ENCODE measurements at places on chromosomes 4 and X.

DNA sequence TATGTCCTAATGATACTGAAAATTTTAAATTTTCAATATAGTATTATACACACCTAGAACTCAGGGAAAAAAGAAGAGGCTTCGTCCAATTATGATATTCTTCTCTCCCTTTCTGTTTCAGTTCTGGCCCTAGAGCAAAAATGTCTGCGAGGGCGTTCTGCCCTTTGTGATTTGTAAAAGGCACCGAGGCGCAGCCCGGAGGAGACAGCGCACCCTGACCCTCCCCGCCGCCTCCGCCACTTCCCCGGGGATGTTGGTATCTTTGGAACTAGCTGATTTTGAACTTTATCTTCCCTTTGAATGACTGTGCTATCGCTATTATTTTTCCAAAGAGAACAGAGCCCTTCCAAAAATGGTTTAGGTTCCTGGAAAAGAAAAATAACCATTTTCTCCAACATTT, 173.2 kb upstream of the FAM9B start:
- DNase-seq, result no peak

DNA sequence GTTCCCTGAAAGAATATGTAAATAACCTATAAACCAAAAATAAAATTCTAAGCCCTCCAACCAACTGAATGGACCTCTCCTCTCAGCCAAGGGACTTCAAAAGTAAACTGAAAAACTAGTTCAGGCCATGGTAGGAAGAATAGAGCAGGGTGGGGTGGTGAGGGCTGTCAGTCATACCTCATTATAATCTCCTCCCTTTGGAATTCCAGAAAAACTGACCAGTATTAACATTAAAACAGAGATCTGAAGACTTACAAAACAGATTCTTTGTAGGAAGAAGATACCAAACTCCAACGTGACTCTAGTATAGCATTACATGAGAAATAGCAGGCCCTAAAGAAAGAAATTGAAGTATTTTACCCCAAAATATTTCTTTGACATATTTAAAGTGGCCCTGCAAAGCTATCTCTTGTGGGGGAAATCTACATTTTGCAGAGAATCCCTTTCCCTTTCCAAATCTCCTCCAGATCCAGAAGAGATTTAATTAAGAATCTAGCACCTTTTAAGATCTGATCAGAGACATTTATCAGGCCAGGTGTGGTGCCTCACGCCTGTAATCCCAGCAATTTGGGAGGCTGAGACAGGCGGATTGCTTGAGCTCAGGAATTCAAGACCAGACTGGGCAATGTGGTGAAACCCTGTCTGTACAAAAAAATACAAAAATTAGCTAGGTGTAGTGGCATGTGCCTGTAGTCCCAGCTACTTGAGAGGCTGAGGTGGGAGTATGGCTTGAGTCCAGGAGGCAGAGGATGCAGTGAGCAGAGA, 15.1 kb downstream of the TBC1D9 start:
- DNase-seq, result no peak

- no peak for DNase-seq
These were observed 13.2 kb upstream of the XIAP start for GRCh38 chrX:123846577-123847038.

GRCh38 chrX:46683048-46683447, 75.9 kb downstream of the SLC9A7 start:
- no peak for DNase-seq

DNA sequence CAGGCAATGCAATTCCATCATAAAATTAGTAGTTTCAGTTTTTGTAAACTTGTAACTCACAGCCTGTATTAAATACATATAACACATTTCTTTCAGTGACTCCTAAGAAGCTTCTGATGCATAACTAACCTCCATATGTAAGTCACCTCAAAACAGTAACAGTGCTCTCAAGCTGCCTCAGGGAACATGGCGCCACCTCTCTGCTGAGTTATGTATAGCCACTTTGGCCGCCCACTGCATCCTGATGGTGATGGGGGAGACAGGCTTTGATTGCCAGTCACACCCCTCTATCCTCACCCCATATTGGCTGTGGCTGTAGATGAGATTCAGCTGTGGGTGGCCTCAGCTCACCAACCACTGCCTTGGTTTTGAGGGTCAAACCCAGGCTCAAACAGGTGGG, 54.3 kb downstream of the LRBA start:
- DNase-seq, result no peak

GRCh38 chr4:99029852-99030251, 34.3 kb downstream of the METAP1 start:
- DNase-seq, result no peak

DNA sequence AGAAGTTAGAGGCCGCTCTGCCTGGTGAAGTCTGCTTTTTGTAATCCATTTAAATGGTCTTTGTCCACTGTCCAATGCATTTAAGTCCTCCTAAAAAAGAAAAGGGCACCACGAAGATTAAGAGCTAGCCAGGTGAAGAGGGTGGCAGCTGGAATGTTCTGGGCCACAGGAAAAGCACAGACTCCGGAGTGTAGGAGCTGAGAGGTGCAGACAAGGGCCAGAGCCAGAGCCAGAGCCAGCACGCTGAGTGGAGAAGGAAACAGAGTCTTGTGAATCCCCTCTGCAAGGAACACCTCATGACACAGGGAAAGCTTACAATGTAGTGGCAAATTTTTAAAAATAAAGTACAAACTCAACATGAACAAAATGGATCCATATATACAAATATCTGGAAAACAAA, 83.6 kb downstream of the TSPAN5 start:
- no peak for DNase-seq

DNA sequence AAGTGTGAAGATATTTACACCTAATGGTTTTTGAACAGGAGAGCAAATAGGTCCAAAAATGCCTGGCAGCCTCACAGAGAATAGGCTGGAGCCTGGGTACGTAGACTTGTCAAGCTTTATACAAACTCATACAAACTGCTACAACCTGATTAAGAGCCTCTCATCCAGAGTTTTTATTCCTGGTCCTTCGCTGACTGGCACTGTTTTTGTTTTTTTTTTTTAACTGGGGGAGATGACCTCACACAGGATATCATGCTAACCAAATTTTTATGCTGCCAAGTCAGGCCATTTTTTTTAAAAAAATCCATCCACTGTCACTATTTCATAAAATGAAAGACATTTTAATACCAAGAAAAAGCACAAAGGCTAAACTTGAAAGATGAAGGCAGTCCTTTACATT, 1.9 kb downstream of the FAM114A1 start:
- no peak for DNase-seq

- DNase-seq, result peak; percentile 13
These were observed 60.6 kb downstream of the CHRDL1 start for GRCh38 chrX:110734894-110735541.

GRCh38 chr4:156662921-156663320, 308.7 kb downstream of the PDGFC start:
- DNase-seq, result no peak

DNA sequence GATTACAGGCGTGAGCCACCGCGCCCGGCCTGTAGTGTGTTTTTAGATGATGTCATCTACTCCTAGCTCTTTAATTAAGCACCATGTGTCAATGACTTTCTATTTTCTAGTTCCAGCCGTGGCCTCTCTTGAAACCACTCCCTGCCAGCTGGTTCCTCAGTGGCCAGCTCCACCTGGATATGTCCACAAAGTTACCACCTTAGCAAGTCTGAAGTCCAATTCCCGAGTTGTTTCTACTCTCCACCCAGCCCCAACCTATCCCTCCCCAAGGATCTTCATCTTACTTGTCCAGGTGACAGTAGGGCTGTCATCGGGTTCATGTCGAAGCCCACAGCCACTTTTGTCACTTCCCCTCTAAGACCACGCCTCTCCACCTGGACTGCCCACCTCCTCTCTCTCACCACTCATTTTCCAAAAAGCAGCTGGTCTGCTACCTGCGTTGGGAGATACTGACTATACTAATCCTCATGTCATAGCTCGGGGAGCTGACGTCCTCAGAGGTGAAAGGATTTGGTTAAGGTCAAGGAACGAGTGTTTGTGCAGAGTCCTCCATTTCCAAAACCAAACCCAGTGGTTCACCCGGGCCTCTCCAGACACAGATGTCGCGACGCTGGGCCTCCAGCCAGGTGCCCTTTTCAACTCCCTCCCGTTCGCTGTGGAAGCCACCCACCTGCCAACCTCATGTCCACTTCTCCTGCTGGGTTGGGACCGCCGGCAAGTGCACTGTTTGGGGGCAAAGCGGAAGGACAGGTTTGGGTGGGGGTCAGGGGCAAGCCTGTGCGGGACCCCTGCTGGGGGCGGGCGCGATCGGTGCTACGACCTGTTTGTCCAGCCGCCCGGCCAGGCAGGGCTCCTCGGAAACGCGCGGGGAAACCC, 704 bp downstream of the FAM3A start:
- no peak for DNase-seq

DNA sequence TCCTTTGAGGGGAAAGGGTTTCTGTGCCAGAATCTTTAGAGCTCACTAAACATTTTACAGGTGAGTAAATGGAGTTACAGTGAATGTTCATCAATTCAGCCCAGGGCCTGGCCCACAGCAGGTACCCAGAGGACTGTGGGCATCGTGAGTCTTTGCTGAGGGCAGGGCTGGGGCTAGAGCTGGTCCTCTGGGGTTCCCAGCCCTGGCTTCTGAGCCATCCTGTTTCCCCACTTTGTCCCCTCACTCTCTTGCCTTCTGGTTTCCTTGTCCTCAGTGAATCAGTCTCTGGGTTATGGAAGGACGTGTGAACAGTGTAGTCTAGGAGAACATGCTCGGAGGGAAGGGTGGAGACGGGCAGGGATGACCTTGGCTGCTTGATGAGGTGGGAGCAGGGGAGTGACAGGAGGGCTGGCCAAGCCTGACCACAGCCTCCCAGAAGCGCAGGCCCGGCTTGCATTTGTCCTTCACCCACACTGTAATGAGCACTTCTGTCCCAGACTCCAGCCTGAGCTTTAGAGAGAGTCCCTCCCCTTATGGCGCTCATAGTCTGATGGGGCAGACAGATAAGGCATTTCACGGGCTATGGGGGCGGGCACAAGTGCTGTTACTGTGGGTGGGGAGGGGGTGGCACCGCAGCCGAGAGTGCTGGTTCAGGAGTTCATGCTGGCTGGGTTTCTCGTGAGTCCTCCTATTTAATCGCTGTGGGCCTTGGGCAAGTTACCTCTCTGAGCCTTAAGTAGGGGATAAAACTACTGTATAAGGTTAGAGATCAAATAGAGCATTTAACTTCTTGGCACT, 17.3 kb downstream of the TBC1D14 start:
- no peak for DNase-seq

GRCh38 chr4:105473324-105474098, at the start of gene PPA2:
Gene PPA2 (minus strand): TSS chr4:105474062. CDS start chr4:105474050, 12 bp downstream.
- peak; percentile 60 for DNase-seq

All from fibroblast of skin of left quadriceps (primary cell).